ENCODE measurements at places on chromosomes 2 and 18.
A peak's percentile ranks its signal among the peaks of the same experiment; 100 is the strongest.

GRCh38 chr2:109558076-109558882 is 55.5 kb downstream of the SEPTIN10 start:
- DNase-seq: no peak

DNA sequence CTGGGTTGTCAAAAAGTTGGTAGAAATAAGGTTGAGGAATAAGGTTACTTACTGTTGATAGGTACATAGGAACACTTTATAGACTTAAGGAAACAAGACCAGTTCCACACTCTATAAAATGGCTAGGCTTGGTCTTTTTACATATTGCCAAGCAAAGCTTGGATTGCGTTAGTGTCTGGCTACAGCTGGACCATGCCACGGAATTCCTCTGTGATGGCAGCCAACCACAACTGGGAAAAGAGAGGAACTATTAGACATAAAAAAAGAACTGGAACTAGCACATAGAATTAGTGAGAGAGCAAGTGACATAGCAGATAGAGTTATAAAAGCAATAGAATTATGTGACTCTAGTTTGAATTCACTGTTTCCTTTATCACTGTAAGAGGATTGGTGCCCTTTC is 17.7 kb upstream of the DPP10 start:
- DNase-seq: no peak

DNA sequence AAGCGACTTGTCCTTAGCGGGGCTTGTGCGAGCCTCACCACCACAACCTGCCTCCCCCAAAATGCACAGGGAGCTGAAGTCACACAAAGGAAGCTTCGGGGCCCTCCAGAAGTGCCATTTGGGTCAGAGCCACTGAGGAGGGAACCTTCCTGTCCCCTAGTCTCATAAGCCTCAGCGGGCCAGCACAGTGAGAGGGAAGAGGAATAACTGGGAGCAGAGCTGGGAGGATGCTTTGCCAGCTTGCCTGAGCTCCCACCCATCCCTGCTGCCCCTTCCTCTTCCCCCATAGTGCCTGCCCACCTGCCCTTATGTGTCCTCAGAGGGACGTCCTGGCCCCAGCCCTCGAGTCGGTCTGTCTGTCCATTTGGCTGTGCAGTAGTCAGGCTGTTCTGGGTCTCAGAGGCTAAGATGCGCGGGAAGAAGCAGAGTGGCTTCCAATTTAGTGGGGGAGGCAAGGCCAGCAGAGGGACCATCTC is 51.8 kb upstream of the GPR17 start:
- no peak for DNase-seq

DNA sequence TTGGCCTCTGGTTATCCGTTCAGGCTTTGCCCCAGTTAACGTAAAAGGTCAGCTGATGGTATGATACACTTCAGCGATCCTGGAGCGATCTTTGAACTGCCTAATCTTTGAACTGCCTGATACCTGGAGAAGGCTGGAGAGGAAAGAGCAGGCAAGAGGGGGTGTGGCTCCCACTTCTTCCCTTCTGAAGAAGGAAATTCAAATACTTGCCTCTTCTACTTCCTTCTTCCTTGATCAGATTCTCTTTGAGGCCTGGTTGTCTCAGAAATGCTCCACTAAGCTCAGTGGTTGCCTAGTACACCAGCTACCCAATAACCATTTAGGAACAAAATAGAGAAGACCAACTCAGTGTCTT is 619 bp downstream of the GALM start:
- DNase-seq: no peak

GRCh38 chr2:54579682-54580620 is 123.8 kb downstream of the SPTBN1 start:
- DNase-seq: peak; percentile 55

DNA sequence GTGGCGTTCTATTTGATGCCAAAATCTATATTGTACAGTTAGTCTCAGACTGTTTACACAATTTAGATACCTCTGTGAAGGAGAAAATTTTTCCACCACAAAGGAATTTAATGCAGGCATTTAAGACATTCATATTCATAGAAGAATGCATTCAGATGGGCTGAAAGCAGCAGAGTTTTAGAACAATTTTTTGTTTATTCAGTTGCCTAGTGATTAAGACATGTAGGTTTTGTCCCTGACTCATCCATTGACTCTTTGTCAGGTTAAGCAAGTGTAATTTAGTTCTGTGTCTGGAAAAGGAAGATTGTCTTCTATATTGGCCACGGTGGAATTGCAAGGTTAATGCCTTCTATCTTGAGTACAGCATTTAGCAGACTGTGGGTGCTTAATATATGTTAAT is 515.0 kb downstream of the PARD3B start:
- DNase-seq: no peak

- DNase-seq: peak; percentile 28
Observed at GRCh38 chr18:13269521-13270011, 51.0 kb downstream of the LDLRAD4 start.

DNA sequence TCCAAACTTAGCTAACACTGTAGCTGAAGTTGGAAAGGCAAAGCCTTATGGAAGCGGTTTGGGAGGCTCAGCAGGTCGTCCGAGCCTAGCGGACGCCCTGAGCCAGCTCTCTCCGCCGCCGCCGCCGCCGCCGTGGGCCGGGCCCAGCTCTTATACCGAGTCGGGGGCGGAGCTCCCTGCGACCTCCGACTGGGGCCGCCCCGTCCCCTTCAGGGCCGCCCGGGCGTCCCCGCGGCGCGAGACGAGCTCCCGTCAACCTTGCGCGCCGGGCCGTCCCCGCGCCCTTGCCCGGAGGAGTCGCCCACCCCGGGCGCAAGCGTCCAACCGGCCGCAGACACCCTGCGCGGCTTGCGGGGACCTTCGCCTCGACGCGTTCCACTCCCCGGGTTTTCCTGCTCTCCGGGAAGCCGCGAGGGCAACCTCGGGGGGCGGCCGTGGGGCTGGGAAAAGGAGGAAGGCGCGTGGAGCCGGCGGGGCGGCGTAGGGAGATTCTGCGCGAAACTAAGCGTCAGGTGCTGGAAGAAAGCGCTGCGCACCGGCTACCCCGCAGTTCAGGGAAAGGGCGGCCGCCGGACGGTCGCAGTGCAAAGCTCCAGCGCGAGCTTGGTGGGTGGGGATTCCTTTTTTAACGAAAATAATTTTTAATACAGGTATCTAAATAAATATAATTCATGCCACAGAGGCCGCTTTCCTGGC is at the start of gene SLC40A1:
Gene SLC40A1, minus strand, starts transcription at position 129 of the 696 bp plus-strand sequence. CDS start 326 bp downstream, outside the sequence.
- peak; percentile 54 for DNase-seq

DNA sequence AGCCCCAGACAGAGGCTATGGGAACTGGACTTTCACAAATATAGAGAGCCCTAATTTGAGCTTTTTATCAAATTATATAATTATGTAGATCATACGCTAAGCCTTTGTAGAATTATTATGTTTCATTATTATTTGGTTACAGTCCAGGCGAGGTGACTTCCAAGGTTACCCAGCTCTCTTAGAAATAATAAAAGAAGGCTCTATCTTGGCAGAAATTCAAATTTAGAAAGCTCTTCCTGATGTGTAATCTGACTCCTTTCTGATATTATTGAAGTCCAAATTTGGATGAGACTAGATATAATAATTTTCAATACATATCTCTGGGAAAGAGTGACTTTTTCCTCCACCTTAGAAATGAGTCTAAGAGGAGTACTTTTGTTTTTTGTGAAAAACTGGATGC is 4.8 kb upstream of the SLC38A11 start:
- DNase-seq: no peak

- DNase-seq: no peak
Observed at GRCh38 chr18:77133051-77133834, 660 bp upstream of the MBP start.

DNA sequence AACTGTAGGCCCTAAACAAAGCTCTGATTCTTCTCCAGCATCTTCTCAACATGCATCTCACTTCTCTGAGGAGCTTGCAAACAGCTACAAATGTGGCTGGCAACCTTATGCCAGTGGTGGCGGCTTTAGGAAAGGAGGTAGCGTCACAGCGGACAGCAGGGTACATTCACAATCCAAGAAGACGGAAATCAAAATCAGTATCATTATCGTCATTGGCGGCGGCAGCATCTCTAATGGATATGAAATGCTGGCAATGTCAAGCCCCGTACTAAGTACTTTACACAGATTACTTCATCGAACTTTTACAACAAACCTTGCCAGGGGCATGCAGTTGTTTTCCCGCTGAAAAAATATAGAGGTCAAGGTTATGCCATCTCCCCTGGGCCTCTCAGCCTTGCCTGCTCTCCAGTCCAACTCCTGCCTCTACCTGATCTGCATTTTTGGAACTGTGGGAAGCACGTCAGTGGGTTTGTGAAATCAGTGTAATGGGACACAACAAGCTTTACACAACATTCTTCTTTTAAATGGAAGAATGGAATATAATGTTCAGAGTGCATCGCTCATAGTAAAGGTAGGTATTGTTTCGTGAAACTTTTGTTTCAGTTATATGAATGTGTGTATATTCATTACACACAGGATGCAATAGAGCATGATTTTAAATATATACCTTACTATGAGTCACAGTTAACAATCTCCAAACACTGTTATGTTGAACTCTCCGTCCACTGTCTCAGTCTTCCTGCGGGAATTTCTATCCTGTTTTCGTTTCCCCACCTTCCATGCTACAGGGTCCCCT is 152.9 kb downstream of the TTC32 start:
- DNase-seq: no peak

GRCh38 chr2:58651930-58652329 is 410.8 kb upstream of the FANCL start:
- DNase-seq: no peak

DNA sequence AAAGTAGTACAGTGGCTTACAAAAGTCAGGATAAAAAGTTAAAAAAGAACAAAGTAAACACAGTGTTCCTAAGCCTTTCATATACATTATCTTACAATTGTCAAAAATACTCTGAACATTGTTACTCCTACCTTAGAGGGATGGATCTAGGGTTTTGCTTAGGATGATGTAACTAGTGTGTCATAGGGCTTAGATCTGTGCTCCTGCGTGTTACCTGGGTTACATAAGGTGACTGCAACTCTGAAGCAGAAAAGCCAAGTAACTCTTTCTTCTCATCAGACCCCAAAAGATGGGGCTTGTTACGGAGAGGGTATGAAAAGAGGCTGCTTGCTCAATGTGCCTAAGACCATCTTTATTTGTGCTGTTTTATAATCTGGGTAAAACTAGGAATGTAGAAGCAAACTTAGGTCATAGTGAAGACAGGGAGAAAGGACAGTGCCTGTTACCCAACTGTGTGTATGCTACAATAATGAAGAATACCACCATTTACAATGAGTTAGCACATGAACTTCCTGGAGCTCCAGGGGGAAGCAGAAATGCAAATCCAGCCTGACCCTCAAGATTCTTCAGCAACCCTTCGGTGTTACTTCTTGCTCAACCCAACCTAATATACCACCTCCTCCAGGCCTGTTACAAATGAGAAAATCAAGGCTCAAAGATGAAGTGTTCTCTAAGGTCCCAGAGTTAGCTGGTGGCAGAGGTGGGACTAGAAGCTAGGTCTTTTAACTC is 42.0 kb upstream of the STK17B start:
- no peak for DNase-seq

Data from activated CD4-positive, CD25-positive, alpha-beta regulatory T cell treated with anti-CD3 and anti-CD28 coated beads, Interleukin-2, amount 50 U/mL, for 72 hours (primary cell).